ENCODE measurements at places on chromosomes 6 and 20. TPM values are rescaled to one million over a fixed set of nuclear protein-coding genes. Genes with fewer than 3 reads are reported as not detected.

KLC4 gene
- total RNA-seq: 30.6 TPM

DNA sequence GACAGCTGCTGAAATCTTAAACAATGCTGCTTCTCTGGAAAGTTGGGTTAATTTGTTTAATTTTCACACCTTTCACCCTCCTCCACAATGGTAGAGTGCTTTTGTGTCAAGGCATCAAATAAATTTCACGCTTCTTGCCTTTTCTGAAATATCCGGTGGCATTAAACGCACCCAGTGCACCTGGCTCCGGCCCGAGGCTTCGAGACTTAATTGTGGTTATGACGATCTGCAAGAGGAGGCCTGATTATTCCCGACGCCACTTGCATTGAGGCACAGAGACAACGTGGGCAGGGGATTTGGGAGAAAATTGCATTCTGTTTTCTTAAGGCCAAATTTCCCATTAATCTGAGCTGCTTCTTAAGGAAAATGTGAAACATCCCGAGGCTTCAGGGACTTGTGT is 152.2 kb downstream of the CDH4 start:
- H3K4me3 ChIP-seq: no peak overlapping the region
- no peak for DNase-seq
- no peaks in the 10 kb centered on the region for H3K27me3 ChIP-seq
- H3K4me1 ChIP-seq: no peaks in the 10 kb centered on the region

DNA sequence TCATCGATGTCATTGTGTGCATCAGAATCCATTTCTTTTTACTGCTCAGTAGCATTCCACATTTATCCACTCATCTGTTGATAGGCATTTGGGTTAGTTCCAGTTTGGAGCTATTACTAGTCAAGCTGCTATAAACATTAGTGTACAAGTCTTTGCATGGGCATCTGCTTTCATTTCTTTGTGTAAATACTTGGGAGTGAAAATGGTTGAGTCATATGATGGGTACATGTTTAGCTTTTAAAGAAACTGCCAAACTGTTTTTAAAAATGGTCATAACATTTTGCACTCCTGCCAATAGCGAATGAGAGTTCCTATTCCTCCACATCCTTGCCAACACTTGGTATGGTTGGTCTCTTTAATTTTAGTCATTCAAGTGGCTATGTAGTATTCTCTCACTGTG is 21.2 kb upstream of the SLC22A2 start:
- no peaks in the 10 kb centered on the region for H3K4me1 ChIP-seq
- H3K36me3 ChIP-seq: peaks cover 2% of the 10 kb centered on the region
- H3K4me3 ChIP-seq: no peak overlapping the region
- H3K27me3 ChIP-seq: no peaks in the 10 kb centered on the region
- H3K27ac ChIP-seq: no peak overlapping the region

DNA sequence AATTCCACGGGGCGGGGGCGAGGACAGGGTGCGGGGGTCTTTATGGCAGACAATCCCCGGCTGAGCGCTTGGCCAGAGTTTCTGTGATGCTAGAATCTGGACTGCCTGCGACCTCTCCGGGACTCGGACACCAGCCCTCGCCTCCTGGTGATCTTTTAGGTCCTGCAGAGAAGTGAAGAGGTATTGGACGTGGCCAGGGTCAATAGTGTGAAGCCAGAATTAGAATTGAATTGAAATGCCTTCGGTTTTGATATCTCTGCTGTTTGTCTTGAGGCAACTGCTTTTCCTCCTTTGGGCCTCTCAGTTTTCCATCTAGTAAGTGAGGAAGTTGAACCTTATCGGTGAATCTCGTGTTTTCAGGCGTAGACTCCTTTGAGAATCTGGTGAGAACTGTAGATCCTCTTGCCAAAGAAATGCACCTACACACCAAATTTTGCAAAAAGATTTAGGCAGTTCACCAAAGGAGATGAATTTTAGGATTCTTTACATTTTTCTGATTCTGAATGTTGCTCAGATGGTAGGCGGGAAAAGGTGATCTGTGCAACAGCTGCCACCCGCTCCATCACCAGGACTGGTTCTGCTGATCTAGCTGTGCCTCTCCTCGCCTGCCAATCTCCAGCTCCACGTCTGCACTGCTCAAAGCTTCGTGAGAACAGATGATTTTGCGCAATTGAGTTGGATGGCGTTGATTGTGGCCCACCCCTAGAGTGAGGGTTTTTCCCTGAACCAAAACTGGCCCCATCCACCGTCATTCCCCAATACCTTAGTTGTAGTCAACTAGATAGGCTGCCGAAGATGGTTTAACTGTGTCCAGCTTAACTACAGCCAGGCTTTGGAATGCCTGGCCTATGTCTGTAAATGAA is 837 bp upstream of the OSER1 start:
- no peaks in the 10 kb centered on the region for H3K36me3 ChIP-seq
- peaks cover 4% of the 10 kb centered on the region for H3K4me1 ChIP-seq
- no peak for DNase-seq
- no peaks in the 10 kb centered on the region for H3K27me3 ChIP-seq

NMBR gene
- not detected for total RNA-seq

DNA sequence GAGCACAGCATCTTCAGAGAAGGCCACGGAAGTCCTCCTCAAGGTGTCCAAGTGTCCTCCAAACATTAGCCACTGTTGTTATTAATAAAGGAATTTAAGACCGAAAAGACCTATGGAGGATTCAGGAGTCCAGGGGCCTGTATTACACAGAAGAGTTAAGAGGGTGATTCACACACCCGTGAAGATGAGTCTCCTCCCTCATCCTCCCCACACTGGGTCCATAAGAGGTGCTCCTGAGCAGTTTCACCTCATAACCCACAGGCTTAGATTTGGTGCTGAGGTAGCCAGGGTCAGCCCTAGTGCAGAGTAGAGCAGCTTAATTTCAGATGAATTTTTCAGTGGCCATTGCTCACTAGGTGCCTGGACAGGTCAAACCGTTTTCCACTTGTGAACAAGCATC is 65.3 kb downstream of the PRR18 start:
- DNase-seq: no peak
- no peaks in the 10 kb centered on the region for H3K4me1 ChIP-seq
- H3K4me3 ChIP-seq: no peak overlapping the region
- no peaks in the 10 kb centered on the region for H3K36me3 ChIP-seq
- H3K27me3 ChIP-seq: no peaks in the 10 kb centered on the region

DNA sequence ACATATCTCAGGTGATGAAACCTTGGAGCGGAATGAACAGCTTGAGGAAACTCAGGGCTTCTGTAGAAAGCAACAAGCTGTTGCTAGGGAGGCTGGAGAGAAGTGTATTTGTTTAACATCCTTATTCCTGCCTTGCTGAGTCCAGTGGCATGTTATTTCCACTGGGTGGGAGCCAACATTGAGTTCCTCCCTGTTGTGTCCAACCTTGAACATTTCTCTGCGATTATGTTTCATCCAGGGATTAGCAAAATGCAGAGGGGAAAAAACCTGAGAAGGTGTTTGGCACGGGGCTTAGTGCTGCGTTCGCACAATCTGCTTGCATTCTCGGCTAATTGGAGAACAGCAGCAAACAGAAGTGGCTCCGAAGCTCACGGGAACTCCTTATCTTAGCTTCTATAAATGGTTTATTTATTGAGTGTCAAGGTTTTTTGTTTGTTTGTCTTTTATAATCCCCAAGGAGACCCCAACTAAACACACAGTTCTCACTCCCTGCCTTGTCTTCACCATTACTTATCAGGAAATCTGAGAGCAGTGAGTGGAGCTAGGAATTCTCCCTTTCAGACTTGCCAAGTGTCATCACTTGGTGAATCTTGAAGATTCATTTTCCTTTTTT is 412.8 kb downstream of the CDC5L start:
- H3K4me1 ChIP-seq: no peaks in the 10 kb centered on the region
- no peak overlapping the region for H3K27ac ChIP-seq
- H3K36me3 ChIP-seq: no peaks in the 10 kb centered on the region
- DNase-seq: no peak
- H3K4me3 ChIP-seq: no peak overlapping the region

- no peak for DNase-seq
- H3K4me3 ChIP-seq: no peak within 1 kb of the TSS
- H3K27ac ChIP-seq: no peak within 1 kb of the TSS
- no peaks in the 10 kb centered on the region for H3K4me1 ChIP-seq
- no peaks in the 10 kb centered on the region for H3K27me3 ChIP-seq
These were observed at the start of gene PDYN for GRCh38 chr20:1993986-1994385. Gene PDYN (minus strand): TSS chr20:1994058. CDS start chr20:1983084, 10,974 bp downstream.

DNA sequence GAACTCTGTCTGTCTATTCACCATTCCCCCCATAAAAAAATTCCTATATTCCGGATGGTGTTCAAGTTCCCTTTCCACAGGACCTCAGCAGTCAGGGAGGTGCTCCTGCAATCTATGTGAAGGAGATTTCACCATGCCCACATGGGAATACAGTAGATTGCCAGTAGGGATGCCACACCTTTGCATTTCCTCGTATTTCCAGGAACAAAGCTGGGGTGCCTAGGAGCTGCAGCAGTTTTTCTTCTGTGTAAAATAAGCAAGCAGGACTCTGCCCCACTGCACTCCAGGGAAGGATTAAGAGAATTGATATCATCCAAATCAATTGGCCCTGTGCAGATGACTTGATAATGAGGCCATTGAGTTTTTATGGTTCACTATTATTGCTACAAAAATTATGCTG is 7.4 kb upstream of the KIF16B start:
- no peaks in the 10 kb centered on the region for H3K4me1 ChIP-seq
- H3K27ac ChIP-seq: no peak overlapping the region
- H3K27me3 ChIP-seq: no peaks in the 10 kb centered on the region
- no peaks in the 10 kb centered on the region for H3K36me3 ChIP-seq
- no peak overlapping the region for H3K4me3 ChIP-seq

DNA sequence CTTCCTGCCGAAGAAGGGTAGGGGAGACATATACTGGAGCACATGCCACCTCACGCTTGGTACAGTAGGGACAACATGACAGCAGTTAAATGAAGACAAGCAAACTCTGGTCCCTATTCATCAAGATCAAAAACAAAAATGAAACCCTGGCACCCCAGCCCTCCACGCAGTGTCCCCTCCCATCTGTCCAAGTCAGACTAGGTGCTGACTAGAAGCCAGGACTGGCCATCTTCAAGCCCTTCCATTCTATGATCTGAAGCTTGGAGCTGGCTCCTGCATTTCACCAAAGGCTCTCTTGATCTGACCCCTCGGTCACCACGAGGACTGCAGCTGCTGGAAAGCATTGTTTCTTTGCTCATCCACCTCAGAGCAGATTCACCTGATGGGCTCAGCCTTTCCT is 158.9 kb upstream of the GGTLC1 start:
- no peaks in the 10 kb centered on the region for H3K4me1 ChIP-seq
- no peak overlapping the region for H3K27ac ChIP-seq
- H3K36me3 ChIP-seq: no peaks in the 10 kb centered on the region
- no peak overlapping the region for H3K4me3 ChIP-seq
- no peaks in the 10 kb centered on the region for H3K27me3 ChIP-seq
- no peak for DNase-seq

- H3K4me3 ChIP-seq: no peak overlapping the region
- no peaks in the 10 kb centered on the region for H3K36me3 ChIP-seq
- no peaks in the 10 kb centered on the region for H3K4me1 ChIP-seq
- H3K27me3 ChIP-seq: no peaks in the 10 kb centered on the region
- no peak overlapping the region for H3K27ac ChIP-seq
These were observed 65.9 kb downstream of the TPD52L1 start for GRCh38 chr6:125219361-125219895.

DNA sequence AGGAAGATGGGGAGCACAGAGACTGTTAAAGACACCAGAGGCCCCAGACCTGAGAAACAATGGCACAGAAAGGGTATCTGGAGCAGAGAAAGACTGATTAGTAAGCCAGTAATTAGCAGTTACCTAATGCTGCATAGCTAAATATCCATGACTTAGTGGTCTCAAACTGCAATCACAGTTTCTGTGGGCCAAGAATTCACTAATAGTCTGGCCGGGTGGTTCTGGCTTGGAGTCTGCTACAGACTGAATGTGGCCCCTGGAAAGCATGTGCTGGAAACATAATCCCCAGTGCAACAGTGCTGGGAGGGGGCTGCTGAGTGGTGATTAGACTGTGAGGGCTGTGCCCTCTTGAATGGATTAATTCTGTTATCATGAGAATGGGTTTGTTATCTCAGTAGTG is 54.1 kb upstream of the VSX1 start:
- no peaks in the 10 kb centered on the region for H3K27me3 ChIP-seq
- no peak for DNase-seq
- H3K4me3 ChIP-seq: no peak overlapping the region
- no peaks in the 10 kb centered on the region for H3K4me1 ChIP-seq
- H3K27ac ChIP-seq: no peak overlapping the region
- H3K36me3 ChIP-seq: no peaks in the 10 kb centered on the region

DNA sequence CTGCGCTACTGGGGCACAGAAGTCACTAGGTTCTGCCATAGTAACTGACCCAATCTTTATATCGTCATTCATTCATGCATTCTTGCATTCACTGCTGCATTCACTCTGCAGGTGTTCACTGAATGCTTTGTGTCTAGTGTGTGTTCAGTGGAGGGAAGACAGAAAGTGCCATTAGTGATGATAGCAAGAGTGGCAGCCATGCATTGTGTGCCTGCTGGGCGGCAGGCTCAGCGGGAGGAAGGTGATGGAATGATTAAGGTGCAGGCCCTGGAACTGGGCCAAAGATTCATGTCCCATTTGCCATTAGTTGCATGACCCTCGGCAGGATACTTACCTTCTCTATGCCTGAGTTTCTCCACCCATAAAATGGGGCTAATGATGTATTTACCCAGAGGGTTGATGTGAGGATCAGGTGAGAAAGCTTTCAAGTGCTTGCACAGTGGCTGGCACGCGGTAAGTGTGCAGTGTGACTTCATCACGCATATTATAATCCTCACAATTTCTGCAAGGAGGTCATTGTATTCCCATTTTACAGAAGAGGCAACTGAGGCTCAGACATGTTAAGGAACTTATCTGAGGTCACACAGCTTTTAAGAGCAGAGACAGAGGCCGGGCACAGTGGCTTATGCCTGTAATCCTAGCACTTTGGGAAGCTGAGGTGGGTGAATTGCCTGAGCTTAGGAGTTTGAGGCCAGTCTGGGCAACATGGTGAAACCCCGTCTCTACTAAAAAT is 40.1 kb downstream of the ITPR3 start:
- no peaks in the 10 kb centered on the region for H3K4me1 ChIP-seq
- H3K27me3 ChIP-seq: no peaks in the 10 kb centered on the region
- H3K36me3 ChIP-seq: no peaks in the 10 kb centered on the region
- no peak for DNase-seq

- no peaks in the 10 kb centered on the region for H3K36me3 ChIP-seq
- H3K4me3 ChIP-seq: no peak overlapping the region
- no peaks in the 10 kb centered on the region for H3K27me3 ChIP-seq
- no peaks in the 10 kb centered on the region for H3K4me1 ChIP-seq
- H3K27ac ChIP-seq: no peak overlapping the region
These were observed 30.3 kb upstream of the OCSTAMP start for GRCh38 chr20:46580613-46581205.

GSTA4 gene
- 59.2 TPM for total RNA-seq

- no peak overlapping the region for H3K27ac ChIP-seq
- no peaks in the 10 kb centered on the region for H3K27me3 ChIP-seq
- DNase-seq: no peak
These were observed 168.2 kb downstream of the GPX5 start for GRCh38 chr6:28693751-28694443.

- H3K27me3 ChIP-seq: no peaks in the 10 kb centered on the region
- no peaks in the 10 kb centered on the region for H3K36me3 ChIP-seq
- H3K4me3 ChIP-seq: no peak within 1 kb of the TSS
- DNase-seq: no peak
These were observed at the start of gene NOX3 for GRCh38 chr6:155455766-155456165. Gene NOX3 (minus strand): TSS chr6:155455839. CDS start chr6:155455800, 39 bp downstream.

COL11A2 gene
- under 0.01 TPM for total RNA-seq

MACROD2 gene
- 15.5 TPM for total RNA-seq

Data from uterus (tissue), 4 donors.